Stimulated activated CD8-positive, alpha-beta memory T cell treated with anti-CD3 and anti-CD28 coated beads, Interleukin-15, amount 100 ng/mL, for 48 hours (primary cell): ENCODE measurements at places on chromosomes 7 and 10.

DNA sequence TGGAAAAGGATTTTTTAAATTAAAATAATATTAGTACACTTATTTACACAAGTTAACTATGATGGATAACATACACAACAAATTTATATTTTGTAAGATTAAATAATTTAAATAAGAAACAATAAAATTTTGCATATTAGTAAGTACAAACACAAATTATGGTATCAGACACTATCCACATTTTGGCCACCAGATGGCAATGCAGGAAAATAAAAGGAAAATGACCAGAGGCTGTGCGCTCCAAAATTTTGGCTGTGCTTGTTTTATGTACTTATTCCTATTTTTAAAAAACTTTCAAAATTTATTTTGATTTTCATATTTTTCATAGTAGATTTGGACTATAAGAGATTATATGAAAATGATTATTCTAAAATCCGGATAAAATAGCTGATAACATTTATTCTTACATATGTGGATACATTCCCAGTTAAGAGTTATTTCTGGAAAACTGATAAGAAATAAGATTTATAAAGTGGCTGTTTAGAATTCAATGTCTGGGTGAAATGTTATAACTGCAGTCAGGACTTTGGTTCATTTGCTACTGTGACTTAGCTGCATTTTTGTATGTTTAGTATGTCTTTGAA lies 274.7 kb upstream of the HGF start:
- no peak for DNase-seq

- DNase-seq = no peak
These were observed 243.6 kb downstream of the TWIST1 start for GRCh38 chr7:18873734-18874336.

DNA sequence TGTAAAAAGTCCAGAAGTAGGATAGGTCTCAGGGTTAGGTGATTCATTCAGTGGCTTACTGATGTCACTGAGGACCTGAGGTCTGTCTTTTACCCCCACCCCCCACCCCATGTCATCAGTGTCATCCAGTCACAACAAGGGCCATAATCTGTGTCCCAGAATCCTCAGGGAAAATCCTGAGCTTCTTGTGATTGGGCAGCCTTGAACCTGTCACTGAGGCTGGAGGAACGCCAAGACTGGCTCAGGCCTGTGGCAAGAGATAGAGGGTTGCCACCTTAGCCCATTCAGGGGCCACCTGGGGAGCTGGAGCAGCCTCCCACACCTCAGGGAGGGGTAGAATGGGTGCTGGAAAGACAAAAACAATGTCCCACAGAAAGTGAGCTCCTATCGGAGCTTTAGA lies 29.7 kb downstream of the NUB1 start:
- DNase-seq = no peak

DNA sequence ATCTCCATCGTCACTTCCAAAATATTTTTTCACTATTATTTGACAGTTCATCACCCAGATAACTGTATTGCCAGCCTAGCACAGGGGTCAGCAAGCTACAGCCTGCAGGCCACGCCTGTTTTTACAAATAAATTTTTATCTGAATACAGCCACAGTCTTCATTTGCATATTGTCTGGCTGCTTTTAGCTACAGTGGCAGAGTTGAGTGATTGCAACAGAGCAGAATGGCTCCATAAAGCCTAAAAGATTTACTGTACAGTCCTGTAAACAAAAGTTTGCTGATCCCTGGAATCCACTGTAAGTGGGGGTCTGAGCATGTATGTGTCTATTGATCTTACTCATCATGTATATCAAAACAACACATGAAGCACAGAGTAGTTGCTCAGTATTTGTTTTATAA lies 45.9 kb upstream of the GNAI1 start:
- no peak for DNase-seq

- DNase-seq = no peak
These were observed 18.7 kb upstream of the ZNF800 start for GRCh38 chr7:127411176-127411575.

DNA sequence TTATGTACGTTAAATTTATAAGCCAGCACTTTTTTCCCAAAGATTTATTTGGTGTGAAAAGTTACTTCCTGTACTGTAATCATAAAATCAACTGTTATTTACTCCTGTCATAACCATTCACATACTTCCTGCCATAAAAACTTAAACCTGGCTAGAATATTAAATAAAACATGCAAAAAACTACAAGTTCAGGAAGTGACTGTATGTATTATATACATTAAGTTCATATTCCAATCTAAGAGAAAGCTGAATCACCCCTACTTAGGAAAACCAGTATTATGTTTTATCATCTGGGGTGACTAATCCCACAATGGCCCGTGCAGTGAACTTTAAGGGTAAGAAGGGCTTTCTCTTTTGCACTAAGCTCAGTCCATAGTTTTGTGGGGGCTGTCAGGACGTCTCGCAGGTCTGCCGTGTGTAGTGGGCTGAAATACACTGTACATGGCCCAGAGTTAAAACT lies 183.7 kb upstream of the KLF14 start:
- no peak for DNase-seq

DNA sequence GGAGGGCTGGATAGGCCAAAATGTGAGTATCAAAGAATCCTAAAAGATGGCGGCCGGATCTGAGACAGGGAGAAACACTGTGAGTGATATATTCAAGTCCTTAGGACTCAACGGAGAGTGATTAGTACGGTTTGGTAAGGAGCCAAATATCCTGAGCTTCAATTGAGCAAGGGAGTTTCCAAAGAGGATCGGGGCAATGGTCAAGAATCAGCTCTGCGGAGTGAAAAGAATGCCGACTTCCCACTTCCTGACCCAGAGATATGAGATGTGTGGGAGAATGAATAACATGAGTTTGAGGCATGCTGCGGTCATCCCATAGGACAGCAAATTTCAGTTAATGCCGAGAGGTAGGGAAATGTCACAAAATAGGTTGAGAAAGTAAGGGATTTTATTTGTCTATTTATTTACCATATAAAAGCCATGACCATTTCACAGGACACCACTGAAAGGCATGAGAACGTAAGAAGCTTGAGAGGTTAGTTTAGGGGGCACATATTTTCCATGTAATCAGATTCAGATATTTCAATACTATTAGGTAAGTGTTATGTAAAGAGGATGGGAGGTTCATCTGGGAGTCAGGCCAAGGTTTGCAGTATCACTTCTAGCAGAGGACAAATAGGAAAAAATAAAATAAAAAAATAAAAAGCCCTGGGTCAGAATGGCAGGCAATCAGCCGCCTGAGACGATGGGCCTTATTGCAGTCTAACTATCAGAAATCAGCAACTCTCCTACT lies 165.6 kb downstream of the HGF start:
- DNase-seq = no peak

DNA sequence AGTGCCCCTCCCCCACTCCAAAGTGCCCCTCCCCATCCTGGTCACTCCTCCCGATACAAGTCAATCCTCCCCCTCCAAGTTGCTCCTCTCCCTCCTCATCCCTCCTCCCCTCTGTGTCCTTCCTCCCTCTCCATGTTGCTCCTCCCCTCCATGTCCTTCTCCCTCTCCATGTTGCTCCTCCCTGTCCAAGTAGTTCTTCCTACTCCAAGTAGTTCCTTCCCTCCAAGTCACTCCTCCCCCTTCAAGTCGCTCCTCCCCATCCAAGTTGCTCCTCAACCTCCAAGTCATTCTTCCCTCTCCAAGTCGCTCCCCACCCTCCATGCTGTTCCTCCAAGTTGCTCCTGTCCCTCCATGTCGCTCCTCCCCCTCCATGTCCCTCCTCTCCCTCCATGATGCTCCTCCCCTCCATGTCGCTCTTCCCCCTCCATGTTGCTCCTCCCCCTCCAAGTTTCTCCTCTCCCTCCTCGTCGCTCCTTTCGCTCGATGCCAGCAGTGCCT lies 8.6 kb upstream of the WBP1L start:
- DNase-seq = no peak

DNA sequence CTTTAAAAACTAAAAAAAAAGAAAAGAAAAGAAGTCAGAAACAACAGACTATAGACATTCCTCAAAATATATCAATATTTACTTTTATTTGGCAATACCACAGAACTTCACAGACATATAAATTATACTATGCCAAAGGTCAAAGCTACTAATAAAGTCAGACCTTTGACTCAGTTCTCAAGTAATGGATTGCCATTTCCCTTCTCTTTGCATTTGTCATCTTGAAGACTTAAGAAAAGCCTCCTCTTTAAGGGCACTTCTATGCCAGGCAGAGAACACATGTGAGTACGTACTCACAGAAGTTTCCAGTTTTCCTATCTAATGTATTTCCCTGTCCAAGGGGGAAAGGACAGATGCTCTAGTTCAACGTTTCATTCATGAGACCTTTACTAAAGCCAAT lies 37.6 kb downstream of the TNPO3 start:
- no peak for DNase-seq

DNA sequence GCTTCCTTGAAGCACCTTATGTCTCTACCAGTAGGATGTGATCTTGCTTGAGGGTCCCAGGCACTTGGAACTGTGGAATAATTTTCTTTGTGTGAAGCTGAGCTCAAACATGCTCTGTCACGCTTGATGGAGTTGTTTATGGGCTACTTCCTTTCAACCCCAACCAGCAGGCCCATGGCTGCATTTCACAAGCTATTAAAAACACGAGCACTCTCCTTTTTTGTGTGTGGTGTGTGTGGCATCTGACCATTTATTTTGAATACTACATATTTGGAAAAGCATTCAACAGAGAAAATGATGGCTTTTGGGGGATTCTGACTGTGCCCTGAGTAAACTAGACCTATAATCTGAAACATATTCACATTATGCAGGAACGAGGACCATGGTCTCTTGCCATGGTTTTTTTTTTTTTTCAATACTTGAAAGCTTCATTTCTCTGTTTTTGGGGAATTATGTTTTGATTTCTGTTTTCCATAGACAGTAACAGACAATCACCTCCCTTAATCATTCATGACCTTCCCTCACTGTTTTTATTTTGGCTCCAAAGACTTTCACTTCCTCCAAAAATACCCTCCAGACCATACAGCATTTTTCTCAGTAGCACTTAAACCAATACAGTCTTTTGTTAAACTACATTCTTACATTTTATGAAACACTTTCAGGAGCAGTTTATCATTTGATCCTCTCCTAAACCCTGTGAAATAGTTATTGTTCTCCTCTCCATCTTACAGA lies 233.6 kb upstream of the BMPER start:
- no peak for DNase-seq

DNA sequence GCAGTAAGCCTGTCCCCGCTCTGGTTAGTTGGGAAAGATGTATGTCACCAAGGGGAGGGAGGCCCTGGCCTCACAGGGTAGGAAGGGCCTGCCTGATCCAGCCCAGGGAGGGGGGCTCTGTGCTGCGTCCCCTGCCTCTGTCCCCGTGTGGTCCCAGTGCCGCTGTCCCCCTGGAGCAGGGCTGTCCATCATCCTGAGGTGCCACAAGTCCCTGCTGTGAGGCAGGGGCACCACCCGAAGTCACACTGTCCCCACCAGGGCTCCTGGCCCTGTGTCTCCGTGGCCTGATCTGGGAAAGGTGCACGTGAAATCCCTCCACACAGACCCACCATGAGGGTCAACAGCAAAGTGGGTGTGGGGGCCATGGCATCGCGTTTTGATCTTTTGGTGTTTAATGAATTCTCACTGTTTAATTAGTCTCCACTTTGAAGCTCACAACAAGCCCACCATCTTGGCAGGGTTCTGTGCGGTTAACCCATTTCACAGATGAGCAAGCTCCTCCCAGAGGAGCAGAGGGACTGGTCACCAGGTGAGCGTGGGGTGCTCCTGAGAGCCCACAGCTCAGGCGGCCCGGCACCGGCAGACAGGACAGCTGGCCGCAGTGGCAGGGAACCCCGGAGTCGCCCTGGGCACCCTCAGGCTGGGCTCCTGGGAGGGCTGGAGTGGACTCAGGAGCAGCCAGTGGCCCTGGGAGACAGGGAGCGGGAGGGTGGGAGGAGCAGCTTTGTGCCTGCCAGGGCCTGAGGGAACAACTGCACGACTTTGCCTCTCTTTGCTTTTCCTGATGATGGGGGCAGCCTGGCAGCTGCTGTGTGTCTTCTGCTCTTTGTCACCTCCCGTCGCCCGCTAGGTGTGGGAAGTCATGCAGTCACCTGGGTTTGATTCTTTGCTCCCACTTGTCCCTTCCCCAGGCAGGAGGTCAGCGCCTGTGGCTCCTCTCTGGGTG lies 12.0 kb upstream of the CRYGN start:
- no peak for DNase-seq

DNA sequence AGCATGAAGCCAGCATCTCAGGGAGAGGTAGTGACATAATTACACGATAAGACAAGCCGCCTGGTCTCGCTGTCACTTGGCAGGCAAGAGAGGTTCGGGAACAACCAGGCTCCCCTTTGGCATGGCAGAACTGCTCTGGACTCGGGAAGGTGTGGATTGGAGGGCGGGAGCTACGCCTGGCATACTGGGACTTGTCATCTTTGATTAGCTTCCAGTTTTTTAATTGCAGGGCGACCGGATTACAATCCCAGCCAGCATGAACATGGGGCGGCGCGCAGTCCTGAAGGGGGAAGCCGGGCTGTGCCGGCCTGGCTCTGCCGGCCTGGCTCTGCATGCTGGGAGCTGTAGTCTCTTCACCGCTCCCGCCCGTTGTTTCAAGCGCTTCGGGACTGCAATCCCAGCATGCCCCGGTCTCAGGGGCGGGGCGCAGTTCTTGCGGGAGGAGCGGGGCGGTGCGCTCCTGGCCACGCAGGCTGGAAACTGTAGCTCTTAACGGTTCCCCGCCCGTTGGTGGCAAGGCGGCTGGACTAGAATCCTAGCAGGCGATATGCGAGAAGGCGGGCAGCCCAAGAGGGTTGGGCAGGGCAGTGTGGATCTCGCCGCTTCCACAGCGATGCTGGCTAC lies 45.5 kb upstream of the ZNF716 start:
- no peak for DNase-seq

DNA sequence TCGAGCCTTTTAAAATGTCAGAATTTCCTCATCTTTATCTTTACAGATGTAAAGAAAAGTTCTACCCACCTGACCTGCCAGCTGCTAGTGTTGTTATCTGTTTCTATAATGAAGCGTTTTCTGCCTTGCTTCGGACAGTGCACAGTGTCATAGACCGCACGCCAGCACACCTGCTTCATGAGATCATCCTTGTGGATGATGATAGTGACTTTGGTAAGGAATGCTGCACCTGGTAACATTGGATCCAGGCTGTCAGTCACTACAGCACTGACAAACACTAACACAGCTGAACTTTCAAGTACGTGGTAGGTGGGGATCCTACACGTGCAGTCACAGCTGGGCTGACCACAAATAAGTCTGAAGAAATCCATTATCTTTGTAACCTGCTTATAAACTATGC lies 77.6 kb downstream of the GALNT11 start:
- no peak for DNase-seq

GRCh38 chr7:53311205-53311604 lies 275.8 kb downstream of the POM121L12 start:
- no peak for DNase-seq

- DNase-seq = no peak
These were observed 6.6 kb downstream of the TTYH3 start for GRCh38 chr7:2638224-2638991.

GRCh38 chr10:43192884-43193283 lies 54.6 kb downstream of the CSGALNACT2 start:
- DNase-seq = no peak

GRCh38 chr7:126557271-126557670 lies 695.5 kb downstream of the GRM8 start:
- no peak for DNase-seq

DNA sequence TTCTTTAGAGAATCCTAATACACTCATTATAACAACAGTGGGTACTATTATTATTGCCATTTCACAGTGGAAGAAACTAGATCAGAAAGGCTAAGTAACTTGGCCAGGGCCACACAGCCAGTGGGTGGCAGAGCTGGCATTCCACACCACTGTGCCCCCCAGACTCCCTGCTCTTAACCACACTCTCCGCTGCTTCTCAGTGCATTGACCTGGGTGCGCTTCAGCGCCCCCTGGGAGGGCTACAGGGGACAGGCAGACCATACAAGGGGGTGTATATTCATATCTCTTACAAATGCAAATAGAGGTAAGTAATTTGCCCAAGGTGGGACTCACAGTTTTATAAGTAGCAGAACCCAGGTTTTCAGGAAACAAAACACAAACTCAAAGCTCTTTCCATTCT lies 77.0 kb upstream of the NMT2 start:
- no peak for DNase-seq
